ENCODE measurements at places on chromosomes 2 and 18.

GRCh38 chr2:25281522-25281921 is 60.2 kb downstream of the DNMT3A start:
- DNase-seq = no peak

GRCh38 chr2:237201461-237202287 is 116.0 kb downstream of the COPS8 start:
- no peak for DNase-seq

- no peak for DNase-seq
Observed at GRCh38 chr2:66239655-66240054, 195.3 kb upstream of the MEIS1 start.

DNA sequence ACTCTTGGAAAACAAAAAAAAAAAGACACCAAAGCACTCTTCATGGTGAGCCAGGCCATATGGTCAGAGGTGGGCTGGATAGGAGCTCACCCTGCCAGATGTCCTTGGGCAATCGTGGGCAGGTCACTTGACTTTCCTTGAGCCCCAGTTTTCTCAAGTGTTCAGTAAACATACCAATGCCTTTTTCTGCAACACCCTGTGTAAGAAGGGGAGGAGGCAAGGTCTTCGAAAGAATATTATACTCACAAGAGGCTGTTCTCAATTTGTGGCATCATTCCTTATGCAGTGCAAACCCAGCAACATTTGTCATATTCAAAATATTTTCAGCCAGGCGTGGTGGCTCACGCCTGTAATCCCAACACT is 22.9 kb upstream of the TMEM87B start:
- DNase-seq = no peak

DNA sequence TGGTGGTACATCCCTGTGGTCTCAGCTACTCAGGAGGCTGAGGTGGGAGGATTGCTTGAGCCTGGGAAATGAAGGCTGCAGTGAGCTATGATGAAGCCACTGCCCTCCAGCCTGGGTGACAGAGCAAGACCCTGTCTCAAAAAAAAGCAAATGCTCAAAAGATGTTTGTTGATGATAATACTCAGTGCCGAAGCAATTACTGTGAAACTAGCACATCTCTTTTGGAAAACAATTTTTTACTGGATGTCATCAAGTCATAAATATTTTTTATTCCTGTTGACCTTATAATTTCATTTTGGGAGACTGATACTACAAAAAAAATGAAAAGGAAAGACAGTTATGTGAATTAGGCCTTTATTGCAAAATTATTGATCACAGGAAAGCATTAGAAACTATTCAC is 34.5 kb upstream of the FHOD3 start:
- no peak for DNase-seq

All from NCI-H345 (cell line).